ENCODE measurements at places on chromosomes 7 and 10.

- no peak for DNase-seq
Observed at GRCh38 chr10:103732339-103733044, 122.9 kb downstream of the SH3PXD2A start.

DNA sequence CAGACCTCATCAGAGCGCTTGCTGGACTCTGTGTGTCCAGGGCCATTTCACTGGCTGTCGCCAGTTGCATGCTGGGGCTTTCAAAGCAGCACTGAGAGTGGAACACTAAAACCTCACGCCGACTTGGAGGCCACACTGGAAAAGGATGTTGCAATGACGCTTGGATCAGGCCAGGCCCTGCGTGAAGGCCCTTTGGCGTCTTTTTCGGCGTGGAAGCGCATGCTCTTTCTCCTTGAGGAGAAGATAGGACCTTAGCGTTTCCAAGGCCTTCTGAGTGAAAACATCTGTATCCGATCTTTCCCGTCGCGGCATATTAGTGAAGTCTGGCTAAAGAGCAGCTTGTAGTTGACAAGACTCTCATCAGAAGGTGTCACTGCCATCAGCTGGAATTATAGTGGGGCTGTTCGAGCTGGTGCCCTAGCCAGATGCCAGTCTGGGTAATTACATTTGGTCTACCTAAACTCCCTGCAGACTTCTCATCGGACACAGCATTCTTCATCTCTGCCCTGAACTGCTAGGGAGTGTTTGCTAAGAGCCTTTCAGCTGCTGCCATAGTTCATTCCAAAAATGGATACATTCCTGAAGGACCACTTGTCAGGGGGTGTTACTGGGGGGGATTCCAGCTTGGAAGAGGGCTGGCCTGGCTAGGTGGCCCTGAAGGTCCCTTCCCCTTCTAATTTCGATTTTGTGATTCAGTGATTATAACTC lies 167.7 kb upstream of the TCF7L2 start:
- DNase-seq, result no peak

DNA sequence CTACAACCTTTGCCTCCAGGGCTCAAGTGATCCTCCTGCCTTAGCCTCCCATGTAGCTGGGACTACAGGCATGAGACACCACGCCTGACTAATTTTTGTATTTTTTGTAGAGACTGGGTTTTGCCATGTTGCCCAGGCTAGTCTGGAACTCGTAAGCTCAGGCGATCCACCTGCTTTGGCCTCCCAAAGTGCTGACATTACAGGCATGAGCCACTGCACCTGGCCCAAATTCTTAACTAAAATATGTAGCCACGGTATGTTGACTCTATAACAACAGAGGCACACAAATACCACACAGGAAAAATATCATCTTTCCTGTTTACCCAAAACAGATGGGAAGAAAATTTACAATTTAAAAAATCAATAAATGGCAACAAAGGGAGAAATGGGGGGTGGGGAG lies 115.8 kb downstream of the ATE1 start:
- no peak for DNase-seq

- DNase-seq, result peak; percentile 51
Observed at GRCh38 chr7:19362099-19362498, 216.9 kb upstream of the FERD3L start.

GRCh38 chr7:52920977-52921376 lies 114.5 kb upstream of the POM121L12 start:
- no peak for DNase-seq
